ENCODE measurements at places on chromosomes 16 and 17. TPM values are rescaled to one million over a fixed set of nuclear protein-coding genes. Genes with fewer than 3 reads are reported as not detected.

Gene SEZ6L2
- total RNA-seq, result 0.70 TPM

Gene USP31
- 25.7 TPM for total RNA-seq

Gene GAST
- total RNA-seq, result not detected

Gene CCL2
- total RNA-seq, result 20.7 TPM

Gene TRPV3
- 1.0 TPM for total RNA-seq

Gene TP53TG3F
- total RNA-seq, result not detected

Gene KRT31
- total RNA-seq, result not detected

Gene VMO1
- total RNA-seq, result 0.62 TPM

Gene UTS2R
- total RNA-seq, result 0.81 TPM

Gene CORO6
- 83.6 TPM for total RNA-seq

Gene CAPNS2
- total RNA-seq, result not detected

Gene ZNF423
- 8.4 TPM for total RNA-seq

Gene RSAD1
- total RNA-seq, result 49.7 TPM

Gene HBA1
- total RNA-seq, result 110 TPM
